ENCODE measurements at places on chromosomes 2 and 18.
A peak's percentile ranks its signal among the peaks of the same experiment; 100 is the strongest.

DNA sequence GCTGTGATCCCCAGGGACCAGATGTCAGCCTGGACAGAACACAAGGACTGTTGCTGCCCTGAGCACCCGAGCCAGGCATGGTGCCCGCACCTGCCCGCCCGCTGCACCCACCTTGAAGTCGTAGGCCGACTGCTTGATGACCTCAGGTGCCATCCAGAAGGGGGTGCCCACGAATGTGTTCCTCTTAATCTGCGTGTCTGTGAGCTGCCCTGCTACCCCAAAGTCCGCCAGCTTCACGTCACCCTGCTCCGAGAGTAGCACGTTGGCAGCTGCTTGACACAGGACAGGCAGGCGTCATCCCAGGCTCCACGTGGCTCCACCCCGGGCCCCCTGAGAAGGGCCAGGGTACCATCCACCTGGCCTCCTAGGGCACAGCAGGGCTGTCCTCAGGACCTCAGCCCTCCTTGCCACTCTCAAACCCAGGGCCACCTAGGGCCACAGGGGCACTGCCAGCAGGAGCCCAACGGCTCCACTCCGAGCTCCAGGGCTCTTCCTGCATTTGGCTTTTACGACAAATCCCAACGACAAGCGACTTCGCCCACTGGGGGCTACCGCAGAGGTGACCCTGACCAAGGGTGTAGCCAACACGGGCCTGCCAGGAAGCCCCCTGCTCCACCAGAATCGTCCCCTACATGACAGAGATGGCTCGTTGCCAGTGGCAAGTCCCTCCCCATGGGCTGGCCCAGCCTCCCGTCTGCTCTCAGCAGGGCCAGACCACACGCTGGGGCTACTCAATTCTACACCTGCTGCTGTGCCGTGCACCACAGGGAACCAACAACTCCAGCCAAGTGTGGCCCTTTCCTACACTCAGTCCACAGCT lies 9.0 kb downstream of the STK25 start:
- DNase-seq: no peak

GRCh38 chr2:150997066-150997465 lies 264.6 kb downstream of the RBM43 start:
- no peak for DNase-seq

DNA sequence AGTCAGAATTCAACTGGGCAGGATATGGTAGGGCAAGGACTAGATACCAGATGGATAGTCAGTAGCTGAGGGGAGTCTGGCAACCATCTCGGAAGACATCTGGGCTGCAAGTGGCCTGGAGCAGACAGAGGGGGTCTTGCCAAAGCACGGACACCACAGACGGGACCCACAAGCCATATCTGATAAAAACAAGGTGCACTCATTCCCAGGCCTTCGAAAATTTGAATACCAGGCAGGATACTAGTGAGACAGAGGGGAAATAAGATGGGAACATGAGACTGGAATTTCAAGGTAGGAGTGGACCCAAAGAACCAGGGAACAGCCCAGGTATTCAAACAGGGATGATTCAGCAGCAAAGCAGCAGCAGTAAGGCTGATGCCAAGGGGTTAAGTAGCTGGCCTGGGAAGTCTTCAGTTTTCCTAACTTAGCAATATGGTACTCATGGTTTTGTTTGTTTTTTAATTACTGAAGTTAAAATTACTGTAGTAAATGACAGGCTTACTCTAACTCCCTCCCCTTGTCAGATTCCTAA lies 144.9 kb upstream of the NCKAP5 start:
- DNase-seq: no peak

GRCh38 chr18:75214766-75215510 lies 4.3 kb downstream of the TSHZ1 start:
- DNase-seq: no peak

- DNase-seq: no peak
These were observed 323.3 kb upstream of the RAB6C start for GRCh38 chr2:129656081-129656598.

- peak; percentile 65 for DNase-seq
These were observed 640 bp downstream of the SLC39A6 start for GRCh38 chr18:36128530-36128870.

DNA sequence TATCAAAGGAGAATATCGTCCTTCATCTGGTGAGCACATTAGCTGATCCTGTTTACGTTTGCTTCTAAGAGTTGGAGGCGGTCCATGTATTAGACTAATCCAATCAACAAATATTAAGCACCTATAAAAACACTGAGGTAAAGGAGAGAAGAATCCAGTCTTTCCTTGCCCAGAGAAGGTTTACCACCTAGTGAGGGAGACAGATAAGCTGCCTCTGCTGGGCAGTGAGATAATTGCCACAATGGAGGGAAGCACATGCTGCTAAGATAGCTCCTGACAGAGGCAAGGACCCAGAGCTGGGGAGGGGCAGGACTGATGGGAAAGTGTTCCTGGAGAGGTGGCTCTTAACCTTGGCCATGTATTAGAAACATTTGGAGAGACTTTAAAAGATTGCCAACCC lies 36.7 kb upstream of the ST8SIA5 start:
- DNase-seq: no peak

DNA sequence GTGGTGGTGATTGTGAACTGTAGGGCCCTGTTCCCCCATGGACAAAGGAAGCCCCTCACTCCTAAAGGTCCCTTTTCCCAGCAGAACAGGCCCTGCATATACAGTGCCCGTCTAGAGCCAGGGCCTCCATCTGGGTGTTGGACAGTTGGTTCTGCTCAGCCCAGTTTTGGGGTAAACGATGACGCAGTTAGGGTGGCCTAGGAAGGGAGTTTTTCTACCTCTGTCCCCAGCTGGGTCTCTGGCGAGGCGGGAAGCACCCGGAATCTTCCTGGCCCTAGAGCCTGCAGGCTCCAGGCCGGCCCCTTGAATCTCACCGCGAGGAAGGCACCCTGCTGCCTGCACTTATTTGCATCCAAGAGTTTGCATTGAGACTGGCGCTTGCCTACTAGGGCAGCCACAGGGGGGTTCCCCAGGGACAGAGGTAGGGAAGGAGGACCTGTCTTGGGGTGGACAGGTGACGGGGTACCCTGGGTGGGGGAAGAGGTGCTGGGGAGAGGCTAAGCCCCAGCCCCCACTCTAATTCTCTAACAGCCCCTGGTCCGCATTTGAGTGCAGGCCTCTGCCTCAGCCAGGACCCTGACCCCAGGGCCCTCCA lies 529 bp upstream of the MTA3 start:
- DNase-seq: peak; percentile 25
